CD4-positive, alpha-beta T cell treated with Interleukin-4 for 1 hour (primary cell): ENCODE measurements at places on chromosomes 2 and 18.

DNA sequence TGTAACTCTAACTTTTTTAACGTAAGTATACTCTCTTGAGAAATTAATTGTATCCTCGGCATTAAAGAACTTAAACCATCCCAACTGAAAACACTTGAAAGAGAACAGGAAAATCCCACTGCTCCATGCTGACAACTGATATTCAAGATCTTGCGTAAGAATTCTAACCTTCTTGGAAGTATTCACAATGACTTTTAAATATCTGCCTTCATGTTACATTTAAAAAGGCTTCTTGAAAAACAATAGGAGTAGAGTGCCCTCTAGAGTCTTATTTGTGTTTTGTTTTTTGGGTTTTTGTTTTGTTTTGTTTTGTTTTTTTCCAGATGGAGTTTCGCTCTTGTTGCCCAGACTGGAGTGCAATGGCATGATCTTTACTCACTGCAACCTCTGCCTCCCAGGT is 65.4 kb upstream of the DNAJC10 start:
- DNase-seq = no peak

DNA sequence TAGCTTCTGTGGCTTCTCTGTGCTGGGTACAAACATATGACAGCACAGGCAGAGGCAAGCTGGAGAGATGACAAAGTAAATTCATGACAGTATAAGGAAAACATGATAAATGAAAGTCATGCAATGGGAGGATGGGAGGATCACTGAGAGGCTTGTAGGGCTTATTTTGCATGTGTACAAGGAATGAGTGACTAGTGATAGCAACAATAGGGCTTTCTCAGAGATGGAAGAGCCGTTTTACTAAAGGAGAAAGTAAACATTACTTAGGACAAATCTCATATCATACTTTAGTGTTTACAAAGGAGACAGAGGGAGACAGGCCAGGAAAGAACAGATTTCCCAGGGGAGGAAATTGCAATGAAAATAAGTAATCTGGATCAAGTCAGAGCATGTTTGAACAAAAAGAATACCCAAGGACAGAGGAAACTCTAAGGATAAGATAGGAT is 82.5 kb upstream of the RBMS1 start:
- DNase-seq = no peak

DNA sequence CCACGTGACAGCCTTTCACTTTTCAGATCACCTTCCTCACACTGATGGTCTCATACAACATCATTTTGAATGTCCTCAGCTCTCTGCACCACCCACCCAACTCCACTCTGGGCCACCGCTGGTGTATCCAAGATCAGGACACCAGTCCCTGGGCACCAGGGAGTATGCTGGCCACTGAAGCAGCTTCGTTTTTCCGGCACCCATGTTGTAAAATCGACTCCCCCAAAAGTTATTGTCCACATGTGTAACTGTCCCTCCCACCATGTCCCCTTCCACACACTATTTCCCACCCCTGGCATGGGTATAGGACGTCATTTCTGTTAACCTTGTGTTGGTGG is 96.4 kb downstream of the TGOLN2 start:
- no peak for DNase-seq

DNA sequence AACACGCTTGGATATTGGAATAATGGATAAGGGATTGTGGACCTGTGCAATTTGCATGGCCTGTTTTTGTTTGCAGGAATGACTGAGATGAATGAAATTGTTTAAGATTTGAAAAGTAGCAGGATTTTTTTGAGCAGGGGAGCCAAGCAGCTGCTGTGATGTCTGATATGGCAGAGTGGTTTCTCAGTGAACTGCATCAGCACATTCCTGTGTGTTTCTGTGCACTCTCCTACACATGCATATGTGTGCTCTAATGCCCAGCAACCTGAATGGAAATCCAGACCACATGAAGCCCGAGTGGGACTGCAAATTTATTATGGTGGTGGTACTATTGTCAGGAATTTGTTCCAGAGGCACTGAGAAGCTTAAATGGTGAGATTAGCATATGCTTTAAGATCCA is 161.7 kb downstream of the PARD3B start:
- DNase-seq = no peak

- DNase-seq = peak; percentile 33
These were observed 82.8 kb downstream of the SLC25A12 start for GRCh38 chr2:171811245-171811628.

- no peak for DNase-seq
These were observed 21.8 kb downstream of the SNED1 start for GRCh38 chr2:241020201-241020600.

- no peak for DNase-seq
These were observed 132.3 kb downstream of the FOXI3 start for GRCh38 chr2:88320076-88320773.

- no peak for DNase-seq
These were observed 14.3 kb upstream of the CTLA4 start for GRCh38 chr2:203853271-203853670.

GRCh38 chr18:57837917-57838548 is 34.9 kb upstream of the ATP8B1 start:
- peak; percentile 44 for DNase-seq

DNA sequence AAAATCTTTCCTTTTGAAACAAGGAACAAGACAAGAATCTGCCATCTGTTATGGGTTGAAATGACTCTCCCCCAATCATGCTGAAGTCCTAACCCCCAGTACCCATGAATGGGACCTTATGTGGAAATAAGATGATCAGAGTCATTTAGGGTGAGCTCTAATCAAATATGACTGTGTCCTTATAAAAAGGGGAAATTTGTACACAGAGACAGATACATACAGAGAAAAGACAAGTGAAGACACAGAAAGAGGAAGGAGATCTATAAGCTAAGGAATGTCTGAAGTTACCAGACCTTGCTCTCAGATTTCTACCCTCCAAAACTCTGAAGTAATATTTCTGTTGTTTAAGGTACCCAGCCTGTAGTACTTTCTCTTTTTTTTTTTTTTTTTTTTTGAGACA is 15.7 kb downstream of the TGFBRAP1 start:
- no peak for DNase-seq
